ENCODE measurements at places on chromosomes 2 and 18. TPM values are rescaled to one million over a fixed set of nuclear protein-coding genes. Genes with fewer than 3 reads are reported as not detected.

LAMA3 gene
- total RNA-seq: 3.8 TPM

PMAIP1 gene
- 2.1 TPM for total RNA-seq

TMEM247 gene
- not detected for total RNA-seq

SDC1 gene
- total RNA-seq: 44.3 TPM

TM4SF20 gene
- total RNA-seq: not detected

NYAP2 gene
- total RNA-seq: not detected

FNDC4 gene
- total RNA-seq: 52.9 TPM

SH3RF3 gene
- 7.8 TPM for total RNA-seq

SLC14A1 gene
- total RNA-seq: 167 TPM

SERPINB10 gene
- total RNA-seq: not detected

VIT gene
- 8.9 TPM for total RNA-seq

CYTIP gene
- 5.5 TPM for total RNA-seq

ATP8B1 gene
- 73.6 TPM for total RNA-seq

MYO5B gene
- 0.07 TPM for total RNA-seq

ACMSD gene
- total RNA-seq: not detected

CPLX4 gene
- total RNA-seq: not detected

All from smooth muscle cell of the pulmonary artery (primary cell).